Stimulated activated CD8-positive, alpha-beta memory T cell treated with anti-CD3 and anti-CD28 coated beads, Interleukin-4, amount 100 ng/mL, for 1 hour (primary cell): ENCODE measurements at places on chromosomes 16 and 17.

DNA sequence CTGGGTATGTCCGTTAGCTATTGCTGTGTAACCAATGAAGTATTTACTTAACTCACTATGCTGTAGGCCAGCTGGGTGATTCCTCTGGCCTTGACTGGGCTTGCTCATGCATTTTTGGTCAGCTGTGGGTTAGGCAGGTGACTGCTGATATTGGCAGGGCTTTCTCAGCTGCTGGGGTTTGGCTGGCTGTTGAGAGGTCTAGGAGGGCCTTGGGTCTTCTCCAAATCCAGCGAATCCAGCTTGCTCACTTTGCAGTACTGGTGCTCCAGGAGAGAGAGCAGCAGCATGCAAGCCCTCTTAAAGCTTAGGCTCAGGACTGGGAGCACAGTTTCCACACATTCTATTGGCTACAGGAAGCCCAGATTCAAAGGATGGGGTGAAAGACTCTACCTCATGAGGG lies 270.1 kb downstream of the PHKB start:
- no peak for DNase-seq

GRCh38 chr16:54936201-54936978 lies 5.7 kb downstream of the IRX5 start:
- no peak for DNase-seq

DNA sequence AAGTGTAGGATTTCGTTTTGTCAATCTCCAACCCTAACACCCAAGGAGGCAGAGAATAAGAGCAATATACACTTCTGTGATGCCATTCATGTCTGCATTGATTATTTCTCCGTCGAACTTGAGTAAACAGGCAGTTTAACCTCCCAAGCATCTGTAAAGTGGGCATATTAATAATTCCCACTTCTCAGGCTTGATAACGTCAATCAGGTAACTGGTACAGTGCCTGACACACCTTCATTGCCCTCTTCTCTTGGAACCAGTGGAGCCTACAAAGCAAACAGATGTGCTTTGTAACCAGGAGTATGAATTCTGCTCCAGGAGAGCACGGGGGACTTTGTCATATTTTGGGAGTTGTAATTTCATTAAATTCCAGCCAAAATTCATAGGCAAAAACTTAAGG lies 32.5 kb upstream of the PLCG2 start:
- DNase-seq, result no peak

- DNase-seq, result no peak
Measured at GRCh38 chr16:69613378-69614154, 47.8 kb downstream of the NFAT5 start.

DNA sequence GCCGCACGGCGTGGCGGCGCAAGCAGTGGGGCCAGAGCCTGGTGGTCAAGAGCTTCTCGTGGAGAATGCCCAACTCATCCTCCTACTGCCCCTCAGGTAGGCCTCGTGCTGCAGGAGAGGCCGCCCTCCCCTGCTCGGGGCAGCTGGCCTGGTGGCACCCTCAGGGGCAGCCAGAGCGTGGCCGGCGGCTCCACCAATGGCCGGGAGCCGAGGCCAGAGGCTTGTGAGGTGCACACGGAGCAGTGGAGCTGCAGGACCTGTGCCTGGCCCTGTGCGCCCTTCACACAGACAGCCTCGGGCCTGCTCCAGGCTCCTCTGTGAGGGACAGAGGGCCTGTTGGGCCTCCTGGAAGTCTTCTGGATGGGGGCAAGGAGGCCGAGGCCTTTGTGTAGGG lies 85.5 kb downstream of the NPIPB11 start:
- no peak for DNase-seq

DNA sequence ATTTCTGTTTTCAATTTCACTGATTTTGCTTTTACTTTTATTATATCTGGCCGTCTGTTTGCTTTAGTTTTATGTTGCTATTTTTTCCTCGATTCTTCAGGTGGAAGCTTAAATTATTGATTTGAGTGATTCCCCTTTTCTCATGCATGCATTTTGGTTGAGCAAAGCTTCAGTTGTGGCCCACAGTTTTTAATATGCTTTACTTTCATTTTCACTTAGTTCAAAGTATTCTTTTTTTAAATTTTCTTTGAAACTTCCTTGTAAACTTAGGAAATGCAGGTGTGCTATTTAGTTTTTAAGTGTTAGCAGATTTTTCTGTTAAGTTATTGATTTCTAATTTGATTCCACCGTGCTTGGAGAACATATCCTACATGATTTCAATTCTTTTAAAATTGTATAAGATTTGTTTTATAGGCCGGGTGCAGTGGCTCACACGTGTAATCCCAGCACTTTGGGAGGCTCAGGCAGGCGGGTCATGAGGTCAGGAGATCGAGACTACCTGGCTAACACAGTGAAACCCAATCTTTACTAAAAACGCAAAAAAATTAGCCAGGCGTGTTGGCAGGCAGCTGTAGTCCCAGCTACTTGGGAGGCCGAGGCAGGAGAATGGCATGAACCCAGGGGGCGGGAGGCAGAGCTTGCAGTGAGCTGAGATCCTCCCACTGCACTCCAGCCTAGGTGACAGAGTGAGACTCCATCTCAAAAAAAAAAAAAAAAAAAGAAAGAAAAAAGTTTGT lies 531.2 kb downstream of the KIF2B start:
- no peak for DNase-seq

DNA sequence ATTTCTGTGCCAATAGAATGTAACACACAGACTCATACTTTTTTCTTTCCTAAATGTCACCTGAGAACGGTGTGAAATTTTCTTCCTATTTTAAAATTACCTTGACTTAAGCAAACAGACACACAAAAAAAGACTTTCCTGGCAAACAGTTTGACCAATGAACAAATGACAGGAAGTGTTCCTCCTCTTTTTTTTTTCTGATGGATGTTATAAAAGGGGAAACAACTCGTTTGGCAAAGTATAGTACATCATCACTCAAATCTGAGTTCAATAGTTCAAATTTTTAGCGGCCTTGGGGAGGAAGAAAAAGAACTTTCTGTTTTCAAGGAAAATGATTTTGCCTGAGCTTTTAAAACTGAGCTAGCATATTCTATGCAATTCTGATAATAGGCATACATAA lies 19.8 kb downstream of the HS3ST3A1 start:
- DNase-seq, result no peak

GRCh38 chr17:1644493-1645206 lies 882 bp downstream of the SCARF1 start:
- DNase-seq, result no peak

- DNase-seq, result no peak
Measured at GRCh38 chr16:7140899-7141298, 191.7 kb upstream of the RBFOX1 start.

- DNase-seq, result no peak
Measured at GRCh38 chr17:71409137-71409536, 711.7 kb upstream of the SOX9 start.

- no peak for DNase-seq
Measured at GRCh38 chr16:58009856-58010416, 8.7 kb downstream of the USB1 start.

- DNase-seq, result no peak
Measured at GRCh38 chr16:87000001-87000400, 317.2 kb downstream of the C16orf95 start.

DNA sequence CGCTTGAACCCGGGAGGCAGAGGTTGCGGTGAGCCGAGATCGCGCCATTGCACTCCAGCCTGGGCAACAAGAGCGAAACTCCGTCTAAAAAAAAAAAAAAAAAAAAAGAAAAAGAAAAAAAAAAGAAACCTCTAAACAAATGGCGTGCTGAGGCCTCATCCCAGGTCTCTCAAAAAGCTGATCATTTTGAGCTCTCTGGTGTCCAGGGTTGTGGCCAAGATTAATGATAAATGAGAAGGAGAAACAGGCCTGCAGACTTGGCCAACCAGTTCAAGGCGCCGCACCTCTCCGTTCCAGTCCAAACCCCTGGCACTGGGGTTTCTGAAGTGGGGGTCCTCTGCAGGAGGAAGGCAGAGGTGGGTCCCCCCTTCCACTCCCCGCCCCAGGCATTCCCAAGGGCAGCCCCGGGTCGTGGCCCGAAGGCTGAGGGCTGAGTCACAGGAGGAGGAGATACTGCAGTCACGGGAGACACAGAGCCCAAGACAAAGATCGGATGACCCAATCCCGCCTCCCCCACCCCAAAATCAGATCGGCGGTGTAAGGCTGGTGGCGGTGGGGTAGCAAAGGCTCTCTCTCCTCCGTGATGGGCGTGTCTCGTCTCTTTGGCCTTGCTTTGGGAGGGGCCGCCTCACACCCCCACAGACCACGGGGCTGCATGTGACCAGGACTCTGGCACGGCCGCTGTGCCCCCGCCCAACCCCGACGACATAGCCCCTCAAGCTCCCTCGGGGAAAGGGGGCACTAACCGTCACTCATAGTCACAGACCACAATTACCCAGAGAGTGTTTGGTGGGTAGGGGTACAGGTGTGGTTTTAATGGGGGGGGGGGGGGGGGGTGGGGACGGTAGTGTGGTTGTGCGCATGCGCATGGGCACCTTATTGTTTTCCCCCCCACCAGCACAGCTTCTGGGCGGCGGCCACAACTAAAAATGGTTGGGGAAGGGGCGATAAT lies 1.1 kb downstream of the VAT1 start:
- no peak for DNase-seq

DNA sequence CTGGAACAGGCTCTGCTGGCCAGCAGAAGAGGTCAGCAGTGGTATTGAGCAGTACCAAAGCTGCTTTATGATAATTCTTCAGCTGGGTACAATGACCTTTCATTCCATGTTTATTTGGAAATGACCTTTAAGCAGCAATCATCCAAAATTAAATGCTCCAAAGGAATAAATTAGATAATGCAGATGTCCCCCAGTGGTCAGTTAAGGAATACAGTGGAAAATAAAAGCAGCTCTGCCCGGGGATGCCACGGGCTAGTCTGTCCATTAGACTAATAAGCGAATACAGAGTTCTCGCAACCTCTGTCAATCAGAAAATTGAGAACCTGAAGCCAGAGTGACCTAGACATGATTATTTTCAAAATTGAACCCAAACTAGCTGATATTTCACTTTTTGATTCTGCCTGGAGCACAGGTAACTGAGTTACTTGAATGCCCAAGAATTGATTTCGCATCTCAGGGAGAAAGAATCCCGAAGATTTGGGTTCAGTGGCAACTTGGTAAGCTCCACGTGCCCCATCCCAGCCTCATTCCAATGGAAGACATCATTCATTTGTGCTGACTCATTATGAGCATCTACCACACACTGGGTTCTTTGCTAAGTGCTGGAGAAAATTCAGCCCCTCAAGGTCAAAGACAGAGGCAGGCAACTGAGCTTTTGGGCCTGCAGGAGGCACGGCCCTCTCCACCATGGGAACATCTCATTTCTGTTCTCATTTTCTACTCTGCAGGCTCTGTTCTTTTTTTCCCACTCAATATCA lies 34.4 kb upstream of the SLC39A11 start:
- DNase-seq, result no peak

DNA sequence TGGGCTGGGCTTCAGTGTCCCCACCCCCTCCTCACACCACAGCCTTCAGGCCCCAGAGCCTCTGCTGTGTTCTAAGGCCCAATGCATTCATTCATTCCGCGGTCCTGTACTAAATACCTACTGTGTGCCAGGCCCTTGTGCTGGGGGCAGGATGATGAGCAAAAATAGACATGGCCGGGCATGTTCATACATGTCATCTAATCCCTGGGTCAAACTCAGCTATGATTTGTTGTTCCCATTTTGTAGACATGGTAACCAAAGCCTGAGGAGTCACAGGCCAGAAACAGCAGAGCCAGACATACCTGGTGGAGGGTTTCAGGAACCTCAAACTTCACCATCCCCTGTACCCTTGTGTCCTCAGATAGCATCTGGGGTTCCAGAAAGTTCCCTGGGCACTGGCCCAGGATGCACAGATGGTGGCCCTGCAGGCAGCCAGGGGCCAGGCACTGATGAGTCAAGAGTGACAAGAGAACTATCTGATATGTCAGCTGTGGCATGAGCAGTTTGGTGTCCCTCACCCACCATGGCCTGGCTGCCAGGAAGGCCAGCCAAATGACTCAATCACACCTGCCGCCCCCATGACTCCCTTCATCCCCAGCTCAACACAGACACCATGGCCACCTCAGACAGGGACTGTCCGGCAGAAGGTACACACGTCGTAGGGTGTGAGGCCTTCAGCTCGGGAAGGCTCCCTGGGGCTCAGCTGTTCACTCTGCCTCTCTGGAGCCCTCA lies 2.7 kb upstream of the RRAD start:
- no peak for DNase-seq

DNA sequence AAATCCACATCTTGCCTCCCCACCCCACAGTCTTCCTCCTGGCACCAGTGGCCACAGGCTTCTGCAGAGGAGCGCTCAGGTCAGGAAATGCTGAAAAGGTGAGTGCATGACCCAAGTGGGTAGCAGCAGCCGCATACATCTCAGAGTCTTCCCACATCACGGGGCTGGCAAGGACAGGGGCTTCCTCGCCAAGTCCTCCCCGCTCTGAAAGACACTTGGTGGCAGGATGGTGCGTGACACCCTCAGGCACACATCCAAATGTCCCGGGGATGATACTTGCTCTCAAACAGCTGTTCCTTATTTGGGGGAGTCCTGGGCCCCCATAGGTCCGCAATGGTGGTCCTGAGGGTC lies 8.8 kb upstream of the SLC16A5 start:
- no peak for DNase-seq

DNA sequence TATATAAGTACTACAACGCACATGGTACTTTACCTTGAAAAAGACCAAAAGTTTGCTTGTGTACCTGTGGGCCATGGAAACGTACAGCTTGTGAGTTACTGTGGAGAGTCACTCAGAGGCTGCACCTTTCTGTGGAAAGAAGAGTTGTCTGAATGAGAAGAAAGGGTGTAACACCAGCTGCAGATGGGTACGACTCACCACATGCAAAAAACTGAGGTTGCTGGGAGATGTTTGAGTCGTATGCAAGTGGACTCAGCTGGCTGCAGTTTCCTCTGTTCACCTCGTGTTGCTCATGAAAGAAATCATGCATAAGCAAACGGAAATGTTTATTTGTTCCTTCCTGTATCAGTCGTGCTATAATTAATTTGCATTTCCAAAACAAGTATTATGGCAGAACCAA lies 22.4 kb upstream of the DYNLRB2 start:
- DNase-seq, result no peak

DNA sequence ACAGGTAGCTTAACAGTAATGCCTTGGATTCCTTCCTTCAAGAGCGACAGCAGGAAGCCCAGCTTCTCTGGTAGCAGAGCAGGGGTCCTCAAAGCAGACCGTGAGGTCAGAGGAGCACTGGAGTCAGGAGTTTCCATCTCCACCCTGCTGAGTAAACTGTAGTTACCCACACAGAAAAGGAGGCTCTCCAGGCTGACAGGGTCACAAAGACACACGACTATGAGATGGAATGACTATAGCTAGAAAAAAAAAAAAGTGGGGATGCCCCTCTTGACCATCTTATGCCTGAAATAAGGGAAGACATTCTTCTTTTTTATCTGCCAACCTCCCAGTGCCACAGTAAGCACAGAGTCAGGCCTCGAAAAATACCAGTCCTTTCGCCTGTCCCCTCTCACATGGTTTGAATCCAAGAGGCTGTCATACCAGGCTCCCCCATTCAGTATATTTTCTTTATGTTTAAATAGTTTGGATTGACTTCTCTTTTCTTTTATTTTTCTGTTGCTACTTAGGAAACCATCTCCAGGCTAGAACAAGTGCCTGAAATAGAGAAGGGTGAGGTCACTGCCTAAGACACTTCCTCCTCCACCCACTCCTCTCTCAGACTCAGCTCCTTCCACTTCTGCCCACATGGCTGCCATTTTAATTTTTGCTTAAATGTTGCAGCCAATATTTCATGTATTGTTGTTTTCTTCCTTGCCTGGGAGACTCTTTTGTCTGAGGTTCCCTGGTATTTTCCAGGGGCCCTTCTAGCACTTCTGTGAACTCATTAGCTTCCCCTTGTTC lies 707.4 kb downstream of the MAF start:
- DNase-seq, result no peak
